D341Med (cell line): ENCODE measurements at places on chromosomes 12 and 14.
A peak's percentile ranks its signal among the peaks of the same experiment; 100 is the strongest.

- no peak for DNase-seq
These were observed 40.2 kb downstream of the STAB2 start for GRCh38 chr12:103627189-103627855.

GRCh38 chr14:106207316-106207715, 680.9 kb downstream of the TMEM121 start:
- no peak for DNase-seq

DNA sequence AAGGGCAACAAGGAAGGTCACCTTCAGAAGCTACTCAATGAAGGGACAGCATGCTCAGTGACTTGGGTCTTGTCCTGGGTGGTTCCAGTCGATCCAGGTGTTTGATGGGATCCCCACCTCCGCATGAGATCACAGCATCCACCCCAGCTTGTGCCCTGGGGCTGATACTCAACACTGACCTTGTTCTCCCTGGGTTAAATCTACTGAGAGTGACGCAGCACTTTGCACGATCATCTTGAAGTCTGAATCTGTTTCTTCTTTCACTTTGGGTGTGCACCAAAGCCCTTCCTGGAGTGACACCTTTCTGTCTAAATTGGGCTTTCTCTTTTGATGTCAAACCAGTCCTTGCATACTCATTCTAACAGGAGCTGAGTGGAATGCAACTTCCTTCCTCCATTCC, 13.8 kb downstream of the NOS1 start:
- no peak for DNase-seq

- DNase-seq, result no peak
These were observed 1703.1 kb upstream of the FLRT2 start for GRCh38 chr14:83826838-83827237.

- DNase-seq, result no peak
These were observed 41.3 kb upstream of the TESC start for GRCh38 chr12:117140397-117141096.

DNA sequence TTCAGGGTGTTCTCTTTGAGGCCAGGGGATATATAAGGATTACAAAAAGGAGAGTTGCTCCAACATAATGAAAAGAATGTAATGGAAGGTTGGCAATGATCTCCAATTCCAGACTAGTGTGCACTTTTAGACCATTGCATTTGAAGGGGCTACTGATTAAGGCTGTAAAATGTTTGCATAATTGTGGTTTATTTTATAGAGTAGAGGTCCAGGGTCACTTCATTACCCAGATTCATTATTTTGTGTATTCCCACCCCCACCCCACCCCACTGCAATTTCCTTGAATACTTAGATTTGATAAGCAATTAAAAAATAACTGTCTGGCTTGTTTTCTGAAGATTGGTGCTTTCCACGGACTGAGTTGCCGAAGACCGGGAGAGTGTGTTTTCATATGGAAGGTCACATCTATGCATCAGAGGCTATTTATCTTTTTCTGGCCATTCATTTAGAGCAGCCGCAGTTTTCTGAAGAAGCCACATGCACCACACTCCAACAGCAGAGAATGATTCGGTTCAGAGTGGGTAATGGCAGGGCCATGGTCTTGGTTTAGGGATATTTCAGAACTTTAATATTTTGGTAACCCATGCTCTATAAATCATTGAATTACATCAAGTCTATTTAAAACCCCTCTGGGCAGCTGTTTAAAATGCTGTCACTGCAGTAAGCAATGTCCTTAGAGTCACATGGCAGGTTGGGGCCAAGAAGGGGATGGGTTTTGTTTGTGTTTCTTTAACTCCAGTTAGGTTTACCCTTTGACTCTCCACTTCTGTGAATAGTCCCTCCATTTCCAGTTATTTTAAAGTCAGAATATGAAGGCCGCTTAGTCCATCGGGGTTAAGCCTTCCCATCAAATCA, 94.6 kb downstream of the TMEM30B start:
- DNase-seq, result no peak

- no peak for DNase-seq
These were observed 8.5 kb downstream of the AMN start for GRCh38 chr14:102930753-102931579.

GRCh38 chr14:50062438-50063085, 53.8 kb downstream of the VCPKMT start:
- DNase-seq, result no peak

- DNase-seq, result no peak
These were observed 27.6 kb upstream of the ETV6 start for GRCh38 chr12:11621797-11622423.

DNA sequence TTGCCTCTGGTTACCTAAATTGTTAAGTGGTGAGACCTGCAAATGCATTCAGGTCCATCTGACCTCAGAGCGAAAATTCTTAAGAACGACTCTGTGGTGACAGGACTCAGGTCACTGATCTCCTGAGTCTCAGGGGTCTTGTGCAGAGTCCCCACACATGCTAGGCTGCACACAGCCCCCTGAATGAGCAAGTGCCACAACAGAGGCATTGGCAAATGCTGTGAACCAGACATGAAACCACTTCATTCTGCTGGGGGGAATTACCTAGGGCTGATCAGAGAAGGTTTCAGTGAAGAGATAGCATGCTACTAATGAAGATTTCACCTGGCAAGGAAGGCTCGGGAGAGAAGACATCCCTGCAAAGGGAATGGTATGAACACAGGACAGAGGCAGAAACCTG, 281.6 kb downstream of the ITPR2 start:
- no peak for DNase-seq

DNA sequence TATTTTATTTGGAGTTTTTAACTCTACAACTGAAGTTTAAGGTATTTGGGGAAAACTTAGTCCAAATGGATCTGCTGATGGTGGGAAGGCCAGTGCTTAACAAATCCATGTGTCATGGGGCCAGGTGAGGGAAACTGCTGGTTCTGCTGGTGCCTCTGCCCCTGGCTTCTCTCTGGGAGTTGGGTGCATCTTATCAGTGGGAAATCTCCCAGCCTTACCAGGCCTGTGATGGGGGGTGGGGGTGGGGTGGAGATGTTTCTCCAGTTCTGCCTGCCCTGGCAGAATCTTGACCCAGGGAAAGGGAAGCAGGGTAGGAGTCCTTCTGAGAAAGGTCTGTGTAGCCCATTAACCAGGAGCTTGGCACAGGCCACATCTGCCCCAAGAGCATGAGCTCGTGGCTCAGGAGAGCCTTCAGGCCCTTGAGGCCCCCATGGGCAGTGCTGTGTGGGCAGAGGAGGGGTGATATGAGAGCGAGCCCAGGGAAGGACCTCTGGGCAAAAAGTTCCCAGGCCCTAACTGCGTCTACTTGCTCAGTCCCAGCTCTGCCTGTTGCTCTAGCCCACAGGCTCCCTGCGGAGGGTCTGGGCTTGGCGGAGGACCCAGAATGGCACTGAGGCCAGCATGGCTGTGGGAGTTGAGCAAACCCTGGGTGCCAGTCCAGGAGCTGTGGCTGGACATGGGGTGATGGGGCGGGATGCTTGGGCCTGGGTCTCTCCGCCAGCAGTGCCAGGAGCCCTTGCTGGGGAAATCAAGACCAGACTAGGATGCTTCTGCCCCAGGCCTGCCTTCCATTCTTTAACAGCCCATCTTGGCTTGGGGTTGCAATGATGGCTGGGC, 18.2 kb downstream of the VASH1 start:
- DNase-seq, result peak; percentile 22

GRCh38 chr14:24368562-24369252, 723 bp downstream of the NFATC4 start:
- DNase-seq, result peak; percentile 73
